ENCODE measurements at places on chromosomes 4 and X.

DNA sequence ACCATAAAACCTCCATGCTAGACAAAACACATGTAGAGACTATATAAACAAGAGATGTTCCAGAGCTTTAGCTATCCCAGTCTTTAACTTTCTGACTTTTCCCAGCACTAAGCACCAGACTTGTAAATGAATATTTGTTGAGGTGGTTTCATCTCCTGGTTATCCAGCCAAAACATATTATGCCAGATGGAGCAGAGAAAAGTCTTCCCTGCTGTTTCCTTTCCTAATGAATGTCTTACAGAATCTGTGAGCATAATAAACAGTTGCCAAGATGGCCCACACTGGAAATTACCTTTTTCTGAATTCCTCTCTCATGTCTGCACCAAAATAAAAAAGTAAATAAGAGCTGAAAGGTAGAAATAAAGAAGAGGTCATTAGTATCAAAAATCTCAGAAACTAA lies 159.2 kb downstream of the TECRL start:
- DNase-seq = no peak

DNA sequence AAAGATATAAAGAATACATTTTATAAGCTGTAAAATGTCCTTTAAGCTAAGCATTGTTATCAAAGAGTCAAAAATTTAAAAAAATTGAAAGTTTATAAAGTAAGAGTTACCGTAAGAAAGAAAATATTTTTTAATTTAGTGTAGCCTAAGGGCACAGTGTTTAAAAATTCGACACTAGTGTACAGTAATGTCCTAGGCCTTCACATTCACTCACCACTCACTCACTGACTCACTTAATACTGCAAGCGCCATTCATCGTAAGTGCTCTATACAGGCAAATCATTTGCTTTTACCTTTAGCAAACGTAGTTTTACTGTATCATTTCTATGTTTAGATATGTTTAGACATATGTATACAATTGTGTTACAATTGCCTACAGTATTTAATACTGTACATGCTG lies 20.2 kb downstream of the GLRA3 start:
- DNase-seq = peak; percentile 6

DNA sequence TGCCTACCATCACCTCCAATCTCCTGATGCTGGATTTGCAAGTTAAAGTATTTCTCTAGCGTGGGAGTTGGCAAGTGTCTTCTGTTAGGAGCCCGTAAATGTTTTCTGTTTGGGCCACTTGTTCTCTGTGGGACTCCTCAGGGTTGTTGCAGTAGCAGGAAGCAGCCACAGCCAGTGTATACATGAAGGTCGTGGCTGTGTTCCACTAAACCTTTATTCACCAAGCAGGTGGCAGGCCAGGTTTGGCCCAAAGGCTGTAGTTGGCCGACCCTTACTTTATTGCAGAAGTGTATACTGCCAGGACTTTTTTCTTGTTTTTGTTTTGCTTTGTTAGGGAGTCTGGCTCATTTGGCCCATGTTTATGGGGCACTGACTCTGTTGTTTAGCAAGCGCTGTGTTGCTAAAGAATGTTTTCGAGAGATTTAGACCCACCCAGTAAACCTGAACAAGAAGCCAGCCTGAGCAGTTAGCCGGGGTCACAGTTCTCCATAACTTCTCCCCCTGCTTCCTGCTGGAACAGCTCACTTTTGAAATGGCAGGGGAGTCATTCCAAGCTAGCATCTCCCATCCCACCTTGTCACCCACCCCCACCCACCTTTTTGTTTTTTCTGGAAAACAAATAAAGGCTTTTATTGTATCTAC lies 58.8 kb downstream of the SHROOM2 start:
- DNase-seq = no peak

- DNase-seq = no peak
These were observed 2.0 kb downstream of the GJB1 start for GRCh38 chrX:71225009-71225408.

DNA sequence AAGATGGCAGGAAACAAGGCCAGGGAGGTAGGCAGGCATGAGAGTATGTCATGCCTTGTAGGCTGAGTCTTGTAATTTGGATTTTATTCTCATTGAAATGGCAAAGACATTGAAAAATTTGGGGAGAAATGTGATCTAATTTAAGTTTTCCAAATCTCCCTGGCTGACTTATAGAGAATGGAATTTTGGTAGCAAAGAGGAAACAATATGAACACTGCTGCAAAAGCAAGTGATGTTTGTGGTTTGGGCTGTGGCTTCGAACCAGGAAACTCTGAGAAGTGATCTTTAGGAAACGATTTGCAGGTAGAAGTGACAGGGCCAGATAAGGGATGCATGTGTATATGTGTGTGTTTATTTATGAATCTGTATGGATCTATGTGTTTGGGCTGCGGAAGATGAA lies 35.6 kb downstream of the ARSJ start:
- no peak for DNase-seq
